ENCODE measurements at places on chromosomes 2 and 18.

GRCh38 chr2:55490554-55490953 lies 29.0 kb upstream of the CFAP36 start:
- DNase-seq, result no peak

- DNase-seq, result no peak
Measured at GRCh38 chr2:53087874-53088461, 679.6 kb upstream of the CHAC2 start.

- no peak for DNase-seq
Measured at GRCh38 chr2:30300122-30300455, 68.8 kb downstream of the LBH start.

DNA sequence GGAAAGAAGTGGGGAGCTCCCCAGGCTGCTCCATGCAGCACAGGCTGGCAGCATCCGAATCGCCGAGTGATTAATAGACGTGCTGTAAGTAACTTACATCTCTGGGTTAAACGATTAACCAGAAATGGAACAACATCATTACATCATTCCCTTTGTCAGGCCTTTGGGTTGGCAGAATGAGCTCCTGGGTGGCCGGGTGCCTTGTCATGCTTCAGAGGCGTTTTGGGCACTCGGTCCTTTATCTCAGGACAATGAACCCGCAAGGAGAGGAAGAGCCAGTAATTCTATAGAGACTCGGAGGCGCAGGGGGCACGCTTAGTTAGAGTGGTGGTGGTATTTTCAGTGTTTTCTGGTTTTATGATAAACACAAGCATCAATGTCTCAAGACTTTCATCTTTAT lies 146.9 kb upstream of the TPO start:
- DNase-seq, result no peak

DNA sequence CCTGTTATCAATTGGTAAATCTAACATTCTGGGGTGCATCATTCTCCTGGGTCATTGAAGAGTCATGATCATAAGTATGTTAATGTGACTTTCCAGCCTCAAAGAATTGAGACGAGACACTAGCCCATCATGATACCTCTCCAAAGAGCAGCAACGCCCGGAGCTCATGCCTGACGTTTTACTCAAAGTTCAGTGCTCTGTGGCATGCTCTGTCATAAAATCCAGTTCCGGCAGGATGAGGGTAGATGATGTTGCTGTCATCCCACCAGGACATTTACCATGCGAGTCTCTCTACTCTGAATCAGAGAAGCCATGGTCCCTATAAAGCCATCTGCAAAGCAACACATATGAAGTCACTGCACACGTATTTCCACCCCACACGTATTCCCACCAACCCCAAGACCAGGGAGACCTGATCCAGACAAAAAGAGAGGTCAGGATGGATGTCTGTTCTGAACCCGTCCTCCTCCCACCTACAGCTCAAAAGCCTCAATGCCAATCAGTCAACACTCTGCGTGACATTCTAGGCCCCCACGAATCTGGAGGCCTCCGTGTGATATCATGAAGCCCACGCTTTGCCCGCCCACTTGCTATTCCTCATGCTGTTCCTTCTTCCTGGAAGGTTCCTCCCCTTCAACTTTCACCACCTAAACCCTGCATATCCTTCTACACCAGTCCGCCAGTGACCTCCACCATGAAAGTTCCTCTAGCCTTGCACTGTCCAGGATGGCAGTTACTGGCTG lies 85.8 kb downstream of the DNMT3A start:
- no peak for DNase-seq

GRCh38 chr18:26159353-26159752 lies 25.7 kb downstream of the PSMA8 start:
- no peak for DNase-seq

- DNase-seq, result no peak
Measured at GRCh38 chr18:37225279-37225678, 340.3 kb downstream of the CELF4 start.

- no peak for DNase-seq
Measured at GRCh38 chr18:40613721-40614120, 1341.3 kb upstream of the PIK3C3 start.

GRCh38 chr2:176675271-176675949 lies 406.2 kb downstream of the MTX2 start:
- no peak for DNase-seq

- DNase-seq, result no peak
Measured at GRCh38 chr2:196249171-196249570, 77.8 kb upstream of the STK17B start.

DNA sequence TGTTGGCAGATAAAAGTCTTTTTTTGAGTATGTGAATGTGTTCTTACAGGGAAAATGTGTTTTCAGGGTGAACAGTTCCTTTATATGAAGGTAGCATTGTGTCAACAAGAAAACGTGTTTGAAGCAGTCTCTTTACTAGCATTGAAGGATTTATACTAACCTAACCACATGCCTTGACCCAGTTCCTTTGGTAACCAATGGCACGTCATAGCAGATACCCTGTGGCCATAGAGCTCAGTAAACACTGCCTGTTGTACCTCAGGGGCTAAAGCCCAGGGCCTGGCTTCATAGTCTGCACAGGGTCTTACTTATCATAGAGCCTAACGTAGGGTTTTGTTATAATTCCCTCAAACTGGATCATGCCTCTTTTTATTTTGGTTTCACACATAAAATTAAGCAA lies 32.1 kb upstream of the NFU1 start:
- no peak for DNase-seq

- no peak for DNase-seq
Measured at GRCh38 chr2:101418460-101419095, 31.3 kb upstream of the CREG2 start.

GRCh38 chr18:7514796-7515440 lies 52.2 kb upstream of the PTPRM start:
- no peak for DNase-seq

DNA sequence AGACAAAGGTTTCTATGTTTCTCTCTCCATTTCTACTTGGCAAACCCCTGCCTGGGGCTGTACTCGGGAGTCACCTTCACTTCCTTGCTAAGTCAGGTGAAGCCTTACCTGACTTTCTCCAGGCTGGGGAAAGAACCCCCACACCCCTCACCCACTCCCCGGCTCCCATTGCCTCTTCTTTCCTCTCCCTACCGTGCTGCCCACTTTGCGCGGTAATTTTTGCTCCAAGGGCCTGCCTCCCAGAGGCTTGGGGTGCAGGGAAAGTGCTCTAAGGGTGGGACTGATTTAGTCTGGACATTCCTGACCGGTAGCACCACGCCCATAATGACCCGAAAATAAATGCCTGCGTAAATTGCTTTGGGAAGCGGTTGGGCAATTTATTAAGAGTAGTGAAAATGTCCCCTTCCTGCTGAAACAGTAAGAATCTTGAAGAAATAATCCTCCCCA lies 49.1 kb upstream of the ATP6V1B1 start:
- DNase-seq, result no peak

DNA sequence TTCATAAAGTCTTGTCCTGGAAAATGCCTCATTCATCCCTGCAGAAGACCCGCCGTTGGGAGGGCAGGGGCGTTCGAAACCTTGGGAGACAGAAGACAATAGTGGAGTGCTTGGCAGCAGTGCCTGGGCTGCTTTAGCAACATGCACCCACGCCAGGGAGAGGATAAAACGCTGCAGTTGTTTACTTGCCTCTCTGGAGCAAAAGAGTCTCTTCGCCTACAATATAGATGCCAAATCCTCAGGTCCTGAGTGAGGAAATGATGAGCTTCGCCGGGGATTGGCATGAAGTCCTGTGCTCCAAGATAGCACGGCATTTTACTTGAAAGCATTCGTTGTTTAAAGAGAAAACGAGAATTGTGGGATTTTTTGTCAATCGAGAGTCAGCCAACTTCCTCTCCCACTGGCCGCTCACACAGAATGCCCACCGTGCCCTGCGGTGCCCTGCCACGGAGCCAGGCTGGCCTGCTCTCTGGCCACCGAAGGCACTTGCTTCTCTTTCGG lies 152.5 kb upstream of the POU3F3 start:
- no peak for DNase-seq

- peak; percentile 62 for DNase-seq
Measured at GRCh38 chr2:219119422-219120043, 41.1 kb downstream of the NHEJ1 start.

DNA sequence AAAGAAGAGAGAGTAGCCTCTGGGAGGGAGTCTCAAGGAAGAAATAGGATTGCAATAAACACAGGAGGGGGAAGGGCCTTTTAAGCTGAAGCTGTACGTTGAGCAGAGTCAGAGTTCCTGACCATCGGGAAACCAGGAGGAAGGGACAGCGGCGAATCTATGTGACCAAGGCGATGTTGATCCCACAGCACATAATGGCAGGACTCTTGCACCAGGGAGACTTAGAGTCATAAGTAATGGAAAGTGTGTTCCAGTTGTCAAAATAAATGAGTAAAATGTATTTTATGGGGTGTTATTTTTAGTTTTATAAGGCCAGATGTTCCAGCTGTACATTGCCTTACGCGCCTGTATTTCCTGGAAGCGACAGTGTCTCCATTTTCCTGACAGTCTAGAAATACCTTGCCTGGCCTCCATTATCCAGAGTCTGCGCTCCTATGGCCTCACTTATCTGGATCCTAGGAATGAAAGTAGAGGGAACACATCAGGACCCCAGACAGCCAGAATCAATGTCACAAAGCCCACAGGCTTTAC lies 152.8 kb upstream of the COPS8 start:
- no peak for DNase-seq

GRCh38 chr18:66931010-66931409 lies 327.1 kb upstream of the CDH19 start:
- no peak for DNase-seq
